ENCODE measurements at places on chromosomes 4 and X. TPM values are rescaled to one million over a fixed set of nuclear protein-coding genes. Genes with fewer than 3 reads are reported as not detected.
A peak's percentile ranks its signal among the peaks of the same experiment; 100 is the strongest.

Gene MPP1
- 32.9 TPM for total RNA-seq

Gene MTCP1
- 6.6 TPM for total RNA-seq

Gene PALLD
- total RNA-seq, result 38.6 TPM

Gene BMPR1B
- 0.24 TPM for total RNA-seq

Gene DUX4
- not detected for total RNA-seq

Gene DCHS2
- total RNA-seq, result not detected

Gene HGFAC
- 0.64 TPM for total RNA-seq

Gene MTNR1A
- not detected for total RNA-seq

DNA sequence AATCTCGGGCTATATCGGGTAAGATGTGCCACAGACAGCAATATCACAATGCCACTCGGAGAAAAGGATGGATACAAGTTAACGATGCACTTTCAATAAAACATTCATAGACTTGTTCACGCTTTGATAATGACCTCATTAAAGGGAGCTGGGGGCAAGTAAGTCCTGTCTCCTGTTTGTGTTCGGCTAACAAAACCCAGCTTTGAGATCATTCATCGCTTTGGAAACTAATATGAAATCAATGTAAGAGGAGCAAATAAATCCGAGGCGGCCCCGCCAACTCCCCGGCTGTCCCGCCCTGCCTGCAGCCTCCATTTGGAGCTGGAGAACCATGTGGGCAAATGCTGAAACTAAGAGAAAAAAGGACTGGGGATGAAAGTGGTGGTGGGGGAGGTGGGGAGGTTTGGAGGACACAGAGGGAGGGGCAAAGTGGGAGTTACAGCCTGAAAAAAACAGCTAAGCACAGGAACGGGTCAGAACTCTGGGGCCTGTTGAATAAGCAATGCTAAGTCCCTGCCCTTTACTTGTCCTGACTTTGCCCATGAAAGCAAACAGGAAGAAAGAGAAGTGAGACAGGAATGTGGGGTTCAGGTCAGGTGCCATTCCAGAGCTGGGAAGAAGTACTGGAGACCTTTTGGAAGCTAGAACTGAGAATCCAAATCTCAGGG is 3.5 kb upstream of the GSX2 start:
- no peak for DNase-seq

GRCh38 chr4:80990851-80991250 is 39.7 kb upstream of the BMP3 start:
- DNase-seq, result no peak

DNA sequence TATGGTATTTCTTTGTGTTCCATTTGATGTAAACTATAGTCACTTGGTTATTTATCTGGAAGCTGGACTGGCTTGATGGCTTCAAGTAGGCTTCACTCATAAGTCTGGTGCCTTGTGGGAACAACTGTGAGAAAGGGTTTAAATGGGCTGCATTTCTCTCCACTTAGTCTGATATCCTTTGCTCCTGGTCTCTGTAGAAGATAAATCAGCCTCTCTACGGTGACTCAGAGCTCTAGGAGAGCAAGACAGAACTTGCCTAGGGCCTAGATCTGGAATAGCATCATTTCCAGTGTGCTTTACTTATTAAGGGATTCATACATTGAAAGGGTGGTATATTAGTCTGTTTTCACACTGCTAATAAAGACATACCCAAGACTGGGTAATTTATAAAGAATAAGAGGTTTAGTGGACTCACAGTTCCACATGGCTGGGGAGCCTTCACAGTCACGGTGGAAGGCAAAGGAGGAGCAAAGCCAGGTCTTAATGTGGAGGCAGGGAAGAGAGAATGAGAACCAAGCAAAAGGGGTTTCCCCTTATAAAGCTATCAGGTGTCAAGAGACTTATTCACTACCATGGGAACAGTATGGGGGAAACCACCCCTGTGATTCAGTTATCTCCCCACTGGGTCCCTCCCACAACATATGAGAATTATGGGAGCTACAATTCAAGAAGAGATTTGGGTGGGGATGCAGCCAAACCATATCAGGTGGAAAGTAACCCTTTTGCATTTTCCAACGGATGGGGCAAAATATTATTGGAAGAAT is 1746.4 kb upstream of the PCDH7 start:
- DNase-seq, result no peak

GRCh38 chrX:18890049-18890381 is 93.9 kb downstream of the PHKA2 start:
- no peak for DNase-seq

DNA sequence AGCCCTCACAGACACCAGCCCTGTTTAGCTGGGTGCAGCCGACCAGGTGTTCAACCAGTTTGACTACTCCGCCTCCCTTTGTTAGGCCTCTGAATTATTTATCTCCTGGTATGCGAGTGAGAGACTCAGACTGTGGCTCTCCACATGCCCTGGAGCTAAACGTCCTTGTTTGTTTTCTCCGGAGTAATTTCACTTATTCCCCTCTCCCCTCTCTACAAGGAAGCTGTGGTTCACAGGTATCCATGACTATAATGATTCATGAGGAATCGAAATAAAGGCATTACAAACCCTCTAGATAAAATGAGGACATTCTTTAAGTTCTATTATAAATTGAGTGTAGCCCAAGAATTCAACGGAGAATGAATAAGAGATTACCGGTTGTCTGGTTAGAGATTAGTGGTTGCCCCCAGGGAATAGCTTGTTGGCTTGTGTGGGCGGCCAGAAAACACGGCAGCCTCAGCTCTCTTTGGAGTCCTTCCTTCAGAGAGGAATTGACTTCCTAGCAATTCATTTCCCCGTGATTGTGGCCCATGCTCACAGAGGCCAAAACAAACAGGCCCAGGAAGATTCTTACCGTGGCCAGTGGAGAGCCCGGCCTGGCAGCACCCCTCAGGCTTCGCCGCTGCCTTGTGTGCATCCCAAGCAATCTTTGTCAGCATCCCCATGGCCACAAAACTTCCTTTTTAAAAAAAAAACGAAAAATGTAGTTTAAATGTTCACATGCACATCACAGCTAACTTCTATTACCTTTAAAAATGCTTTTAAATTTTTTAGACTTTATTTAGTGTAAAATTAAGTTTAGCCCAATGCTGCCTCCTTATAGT is 60.2 kb upstream of the CBR4 start:
- DNase-seq, result no peak

- DNase-seq, result no peak
These were observed 16.2 kb downstream of the SHOX start for GRCh38 chrX:646796-647195.

- no peak for DNase-seq
These were observed 114.0 kb downstream of the ENOX2 start for GRCh38 chrX:130788786-130789581.

- DNase-seq, result no peak
These were observed 3.0 kb downstream of the STOX2 start for GRCh38 chr4:183907871-183908683.

- DNase-seq, result no peak
These were observed at the start of gene EVC for GRCh38 chr4:5710961-5711478. Gene EVC, plus strand, starts transcription at chr4:5711201. Its CDS starts 180 bp downstream, at chr4:5711381.

- no peak for DNase-seq
These were observed 196.9 kb downstream of the NWD2 start for GRCh38 chr4:37441231-37442061.

DNA sequence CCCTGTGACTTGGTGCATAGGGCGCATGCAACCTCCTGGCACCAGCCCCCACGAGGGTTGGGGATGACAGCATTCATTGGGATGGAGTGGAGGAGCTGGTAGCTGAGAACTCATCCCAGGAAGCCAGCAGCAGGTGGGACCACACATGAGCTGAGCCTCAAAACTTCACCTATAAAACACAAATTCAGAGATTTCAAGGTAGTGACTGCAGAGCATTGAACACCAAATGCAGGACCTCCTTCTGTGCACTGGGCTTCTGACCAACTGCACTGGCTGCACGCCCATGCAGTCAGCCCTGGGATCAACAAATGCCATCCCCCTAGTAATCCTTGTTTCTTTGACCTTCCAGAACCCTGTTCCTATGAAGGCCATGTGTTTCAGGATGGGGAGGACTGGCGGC is 197.8 kb downstream of the FRAS1 start:
- DNase-seq, result no peak

DNA sequence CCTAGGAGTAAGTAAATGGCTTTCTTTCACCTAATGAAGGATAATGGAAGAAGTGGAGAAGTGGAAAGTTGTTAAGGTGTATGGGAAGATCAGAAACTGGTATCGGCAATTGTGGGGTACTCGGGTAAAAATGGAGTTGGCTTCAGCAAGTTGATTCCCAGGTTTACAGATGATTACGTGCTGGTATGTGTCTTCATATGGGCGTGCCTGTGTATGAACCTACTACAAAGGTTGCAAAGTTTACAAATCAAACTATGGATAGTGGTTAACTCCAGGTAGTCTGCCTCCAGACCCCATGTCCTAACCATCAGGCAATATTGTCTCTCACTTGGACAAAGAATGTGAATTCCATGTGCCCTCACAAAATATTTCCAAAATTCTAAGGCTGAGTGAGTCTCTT is 773 bp downstream of the TLR3 start:
- no peak for DNase-seq

DNA sequence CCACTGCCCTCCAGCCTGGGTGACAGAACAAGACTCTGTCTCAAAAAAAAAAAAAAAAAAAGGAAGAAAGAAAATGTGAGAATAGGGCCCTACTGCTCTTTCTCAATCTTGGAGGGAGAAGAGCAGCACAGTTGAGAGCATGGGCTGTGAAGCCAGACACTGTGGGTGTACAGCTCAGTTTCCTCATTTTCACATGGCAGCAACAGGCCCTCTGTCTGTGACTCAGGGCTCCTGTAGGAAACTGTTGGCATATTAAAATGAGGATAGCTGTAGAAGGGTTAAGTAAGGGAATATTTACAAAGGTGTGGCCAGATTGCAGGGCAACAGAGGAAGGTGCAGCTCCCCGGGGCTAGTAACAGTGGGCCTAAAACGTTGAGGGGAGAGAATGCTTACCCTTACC is 3.4 kb downstream of the AKAP14 start:
- no peak for DNase-seq

GRCh38 chrX:23012162-23012561 is 12.4 kb downstream of the DDX53 start:
- DNase-seq, result no peak

- no peak for DNase-seq
These were observed at the start of gene SPATA18 for GRCh38 chr4:52051213-52051614. Gene SPATA18, plus strand, starts transcription at chr4:52051304. Its CDS starts 401 bp downstream, at chr4:52051705.

GRCh38 chrX:41684138-41684537 is 4.6 kb upstream of the GPR34 start:
- peak; percentile 25 for DNase-seq

GRCh38 chr4:24568425-24568824 is 15.9 kb downstream of the DHX15 start:
- no peak for DNase-seq

GRCh38 chr4:78971776-78972175 is 32.5 kb upstream of the PAQR3 start:
- DNase-seq, result no peak

- DNase-seq, result no peak
These were observed 63.1 kb upstream of the FREM3 start for GRCh38 chr4:143763587-143763986.

GRCh38 chrX:149037281-149037870 is 467.7 kb downstream of the IDS start:
- DNase-seq, result no peak

- DNase-seq, result no peak
These were observed 1061.2 kb downstream of the DMD start for GRCh38 chrX:32150141-32150540.

DNA sequence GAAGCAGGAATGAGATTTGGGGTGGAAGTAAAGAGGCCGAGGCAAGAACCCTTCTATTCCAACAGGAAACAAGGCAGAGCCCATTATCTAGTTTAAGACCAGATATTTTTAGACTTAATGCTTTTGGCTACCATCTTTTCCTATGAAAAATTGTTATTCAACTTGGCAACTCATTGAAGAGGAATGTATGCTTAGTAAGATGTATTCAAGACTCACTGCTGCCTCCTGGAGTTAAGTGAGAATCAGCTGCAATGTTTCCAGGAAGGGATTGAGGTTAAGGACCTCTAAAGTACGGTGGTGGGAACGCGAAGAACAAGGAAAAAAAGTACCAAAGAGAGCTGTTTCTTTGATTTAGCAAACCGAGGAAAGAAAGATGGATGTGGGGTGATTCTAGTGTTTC is 89.1 kb downstream of the RAPGEF2 start:
- DNase-seq, result no peak

- DNase-seq, result no peak
These were observed 48.1 kb upstream of the STOX2 start for GRCh38 chr4:183857040-183857439.

Data from glomerular endothelial cell (primary cell).